Coronary artery (tissue), 2 donors: ENCODE measurements at places on chromosomes 1 and 21.

DNA sequence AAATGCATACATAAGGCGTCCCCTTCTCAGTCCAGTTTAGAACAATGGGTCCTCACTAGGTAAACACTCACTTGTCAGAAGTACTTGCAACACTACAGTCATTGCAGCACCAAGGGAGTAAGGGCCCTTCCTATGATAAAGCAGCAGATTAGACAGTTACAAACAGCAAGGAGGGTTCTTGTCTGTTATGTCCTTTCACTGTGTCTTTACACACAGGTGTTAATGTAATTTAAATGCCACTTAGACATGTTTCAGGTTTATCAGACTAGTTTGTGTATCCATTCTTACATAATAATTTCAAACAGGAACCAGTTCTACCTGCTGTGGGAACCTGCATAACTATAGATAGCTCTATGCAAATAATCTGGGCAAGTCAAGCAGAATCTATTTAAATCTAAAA, 105.6 kb upstream of the USH2A start:
- DNase-seq: no peak

DNA sequence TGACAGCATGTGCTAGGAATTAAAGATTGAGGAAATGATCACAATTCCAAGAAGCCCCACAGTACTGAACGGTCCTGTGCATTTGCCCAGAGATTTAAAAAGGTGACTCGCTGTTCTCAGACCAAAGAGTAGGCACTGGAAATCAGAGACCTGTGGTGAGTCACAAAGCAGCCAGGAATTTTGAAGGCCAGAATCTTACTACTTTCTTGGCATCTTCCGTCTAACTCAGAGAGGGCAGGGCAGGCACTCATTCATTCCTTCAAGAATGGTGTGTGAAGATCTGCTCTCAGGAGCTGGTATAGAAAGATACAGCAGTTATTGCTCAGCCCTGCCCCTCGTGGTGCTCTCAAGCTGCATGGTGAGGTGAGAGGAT, 57.9 kb downstream of the BRINP2 start:
- DNase-seq: no peak

- DNase-seq: no peak
Measured at GRCh38 chr1:2108877-2109580, 58.8 kb downstream of the PRKCZ start.

GRCh38 chr1:40818264-40818961, 34.8 kb downstream of the KCNQ4 start:
- no peak for DNase-seq

- no peak for DNase-seq
Measured at GRCh38 chr1:97348599-97349265, 572.1 kb downstream of the DPYD start.

GRCh38 chr1:169548282-169548681, 38.0 kb downstream of the F5 start:
- no peak for DNase-seq

- DNase-seq: no peak
Measured at GRCh38 chr1:8358897-8359616, 41.1 kb downstream of the SLC45A1 start.

DNA sequence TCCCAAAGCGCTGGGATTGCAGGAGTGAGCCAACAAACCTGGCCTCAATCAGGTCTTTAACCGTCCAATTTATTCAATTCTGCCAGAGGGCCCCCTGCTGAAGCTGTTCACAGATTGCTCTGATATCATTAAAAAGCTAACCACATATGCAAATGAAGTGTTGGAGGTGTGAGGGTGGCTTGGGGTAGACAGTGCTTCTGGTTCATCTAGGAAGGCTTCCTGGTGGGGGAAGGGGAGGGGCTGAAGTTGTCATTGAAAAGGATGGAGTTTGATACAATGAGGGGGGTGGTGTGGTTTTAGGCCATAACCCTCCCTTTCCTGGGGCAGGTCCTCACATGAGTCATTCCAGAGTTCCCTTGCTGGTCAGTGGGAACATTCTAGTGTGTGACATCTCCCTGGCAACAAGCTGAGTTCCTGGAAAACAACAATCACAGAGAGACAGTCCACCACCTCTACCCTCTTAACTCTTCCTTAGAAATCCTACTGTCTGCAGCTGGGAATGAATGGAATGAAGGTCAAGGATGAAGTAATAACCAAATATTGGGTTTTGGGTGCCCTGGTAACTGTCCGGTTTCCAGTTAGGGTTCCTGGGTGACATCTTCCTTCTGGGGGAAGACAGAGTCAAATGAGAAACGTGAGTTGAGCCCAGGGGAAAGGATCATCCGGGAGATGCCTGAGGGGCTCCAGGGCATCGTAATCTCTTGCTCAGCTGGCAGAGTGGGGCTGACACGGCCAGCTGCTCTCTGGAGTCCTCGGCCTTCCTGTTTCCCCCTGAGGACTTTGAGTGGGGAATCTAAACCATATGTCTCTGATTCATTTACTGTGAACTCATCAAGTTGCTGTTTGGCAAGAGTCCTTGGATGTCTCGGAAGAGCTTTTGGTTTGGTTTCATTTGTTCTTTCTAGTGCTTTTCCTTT, 32.2 kb downstream of the BATF3 start:
- DNase-seq: peak; percentile 80

- no peak for DNase-seq
Measured at GRCh38 chr1:160167580-160167979, 16.2 kb downstream of the ATP1A4 start.

GRCh38 chr1:99728494-99729235, 37.8 kb downstream of the FRRS1 start:
- DNase-seq: no peak

DNA sequence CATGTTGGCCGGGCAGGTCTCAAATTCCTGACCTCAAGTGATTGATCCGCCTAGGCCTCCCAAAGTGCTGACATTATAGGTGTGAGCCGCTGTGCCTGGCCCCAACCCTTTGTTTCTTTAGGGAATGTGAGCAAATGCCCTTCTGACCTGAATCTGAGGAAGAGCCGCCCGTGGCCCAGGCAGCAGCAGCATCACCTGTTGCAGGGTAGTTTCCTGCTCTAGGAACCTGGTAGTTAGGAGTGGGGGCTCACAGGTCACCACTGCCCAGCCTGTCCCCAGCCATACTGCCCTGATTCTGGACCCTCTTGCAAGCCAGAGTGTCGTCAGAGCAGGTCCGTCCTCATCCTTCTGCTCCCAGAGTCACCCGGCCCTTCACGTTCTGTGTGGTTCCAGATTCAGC, 13.0 kb downstream of the YBEY start:
- DNase-seq: no peak

DNA sequence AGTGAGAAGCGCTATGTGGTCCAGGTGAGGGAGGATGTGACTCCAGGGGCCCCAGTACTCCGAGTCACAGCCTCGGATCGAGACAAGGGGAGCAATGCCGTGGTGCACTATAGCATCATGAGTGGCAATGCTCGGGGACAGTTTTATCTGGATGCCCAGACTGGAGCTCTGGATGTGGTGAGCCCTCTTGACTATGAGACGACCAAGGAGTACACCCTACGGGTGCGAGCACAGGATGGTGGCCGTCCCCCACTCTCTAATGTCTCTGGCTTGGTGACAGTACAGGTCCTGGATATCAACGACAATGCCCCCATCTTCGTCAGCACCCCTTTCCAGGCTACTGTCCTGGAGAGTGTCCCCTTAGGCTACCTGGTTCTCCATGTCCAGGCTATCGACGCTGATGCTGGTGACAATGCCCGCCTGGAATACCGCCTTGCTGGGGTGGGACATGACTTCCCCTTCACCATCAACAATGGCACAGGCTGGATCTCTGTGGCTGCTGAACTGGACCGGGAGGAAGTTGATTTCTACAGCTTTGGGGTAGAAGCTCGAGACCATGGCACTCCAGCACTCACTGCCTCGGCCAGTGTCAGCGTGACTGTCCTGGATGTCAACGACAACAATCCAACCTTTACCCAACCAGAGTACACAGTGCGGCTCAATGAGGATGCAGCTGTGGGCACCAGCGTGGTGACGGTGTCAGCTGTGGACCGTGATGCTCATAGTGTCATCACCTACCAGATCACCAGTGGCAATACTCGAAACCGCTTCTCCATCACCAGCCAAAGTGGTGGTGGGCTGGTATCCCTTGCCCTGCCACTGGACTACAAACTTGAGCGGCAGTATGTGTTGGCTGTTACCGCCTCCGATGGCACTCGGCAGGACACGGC, 2.2 kb downstream of the CELSR2 start:
- DNase-seq: peak; percentile 65

DNA sequence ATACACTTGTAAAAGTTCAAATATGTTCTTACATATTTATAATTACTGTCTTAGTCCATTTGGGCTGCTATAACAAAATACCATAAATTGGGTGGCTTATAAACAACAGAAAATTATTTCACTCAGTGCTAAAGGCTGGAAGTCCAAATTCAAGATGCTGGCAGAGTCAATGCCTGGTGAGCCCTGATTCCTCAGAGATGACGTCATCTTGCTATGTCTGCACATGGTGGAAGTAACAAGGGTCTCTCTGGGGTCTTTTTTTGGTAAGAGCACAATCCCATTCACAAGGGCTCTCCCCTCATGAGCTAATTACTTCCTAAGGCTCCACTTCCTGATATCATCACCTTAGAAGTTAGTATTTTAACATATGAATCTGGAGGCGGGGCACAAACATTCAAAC, 108.0 kb upstream of the DUSP10 start:
- no peak for DNase-seq

DNA sequence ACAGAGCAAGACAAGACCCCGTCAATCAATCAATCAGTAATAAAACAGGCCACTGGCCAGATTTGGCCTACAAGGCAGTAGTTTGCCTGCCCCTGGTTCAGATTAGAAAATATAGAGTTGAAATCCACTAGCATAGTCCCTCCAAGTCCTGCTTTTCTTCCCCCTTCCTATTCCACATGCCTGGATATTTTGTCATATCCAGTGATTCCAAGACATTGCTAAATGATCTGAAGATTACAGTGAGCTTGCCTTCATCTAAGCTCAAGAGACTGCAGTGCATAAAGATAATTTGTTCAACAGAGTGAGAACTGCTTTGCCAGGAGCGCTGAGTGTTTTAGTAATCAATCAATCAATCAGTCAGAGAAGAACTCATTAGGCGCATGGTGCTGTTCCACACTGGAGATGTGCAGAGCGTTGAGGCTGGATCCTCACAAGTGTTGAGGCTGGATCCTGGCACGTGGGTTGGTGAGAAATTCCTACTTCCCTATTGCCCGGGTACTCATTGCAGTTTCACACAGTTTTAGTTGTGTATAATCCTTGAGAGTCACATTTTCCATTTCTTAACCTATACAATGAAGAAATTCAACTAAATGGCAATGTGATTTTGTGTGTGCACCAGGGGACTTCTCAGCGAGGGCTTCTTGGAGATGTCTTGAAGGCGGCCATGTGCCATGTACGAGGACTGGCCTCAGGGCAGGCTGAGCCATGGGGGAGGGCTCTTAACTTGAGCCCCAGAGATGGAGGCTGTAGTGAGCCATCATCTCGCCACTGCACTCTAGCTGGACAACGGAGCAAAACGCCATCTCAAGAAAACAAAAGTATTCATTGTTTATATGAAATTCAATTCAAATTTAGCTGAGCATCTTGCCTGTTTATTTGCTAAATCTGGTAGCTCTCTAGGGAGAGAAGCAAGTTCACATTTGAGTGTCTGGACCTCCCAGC, 76.3 kb downstream of the TOMM20 start:
- DNase-seq: no peak

DNA sequence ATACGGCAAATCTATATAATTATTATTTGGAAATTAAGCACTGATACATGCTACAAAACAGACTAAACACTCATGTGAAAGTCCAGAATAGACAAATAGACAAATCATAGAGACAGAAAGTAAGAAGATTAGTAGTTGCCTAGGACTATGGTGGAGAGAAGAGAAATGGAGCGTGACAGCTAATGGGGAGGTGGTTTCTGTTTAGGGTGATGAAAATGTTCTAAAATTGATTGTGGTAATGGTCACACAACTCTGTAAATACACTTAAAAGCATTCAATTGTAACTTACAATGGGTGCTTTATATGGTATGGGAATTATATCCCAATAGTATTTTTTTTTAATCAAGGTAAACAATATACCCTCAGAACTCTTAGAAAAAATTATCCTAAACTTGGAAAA, 20.4 kb upstream of the ITLN2 start:
- DNase-seq: no peak

DNA sequence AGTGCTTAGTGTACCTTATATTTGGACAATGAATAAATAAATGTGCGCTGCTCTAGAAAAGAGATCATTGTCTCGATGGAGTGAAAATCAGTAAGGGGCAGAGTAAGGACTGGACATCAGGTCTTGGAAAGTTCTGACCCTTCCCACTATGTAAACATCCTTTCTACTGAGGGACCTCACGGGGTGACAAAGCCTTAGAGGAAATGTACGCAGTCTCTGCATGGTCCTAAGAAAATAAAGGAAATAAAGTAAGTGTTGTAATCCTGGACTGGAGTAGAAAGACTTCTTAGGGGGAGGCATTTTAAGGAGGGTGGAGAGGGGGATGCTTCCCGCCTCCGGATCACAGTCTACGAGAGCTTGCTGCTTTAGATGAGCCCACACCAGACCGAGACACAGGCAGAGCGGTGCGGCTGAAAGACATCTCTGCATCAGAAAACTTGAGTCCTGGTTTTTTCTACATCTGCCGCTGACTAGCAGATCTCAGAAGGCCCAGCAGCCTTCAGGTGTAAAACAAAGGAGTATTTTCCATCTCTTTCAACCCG, 22.3 kb upstream of the GPR137B start:
- DNase-seq: no peak

DNA sequence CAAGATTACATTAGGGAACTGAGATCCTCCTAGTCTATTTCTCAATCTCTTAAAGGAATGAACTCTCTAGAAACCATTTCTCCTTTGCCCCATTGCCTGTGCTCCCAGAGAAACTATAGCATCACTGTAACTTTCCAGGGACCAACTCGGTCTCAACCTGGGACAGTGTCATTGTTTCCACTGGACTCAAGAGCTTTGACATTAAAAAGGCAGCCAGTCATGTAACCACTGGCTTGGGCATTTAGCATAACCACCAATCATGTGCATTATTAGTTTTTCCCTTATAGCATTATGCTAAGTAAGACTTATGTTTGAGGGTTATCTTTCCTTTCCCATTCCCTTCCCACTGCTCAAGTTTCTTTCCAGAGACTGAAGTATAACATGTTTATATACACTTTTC, 18.2 kb downstream of the TEX38 start:
- no peak for DNase-seq

DNA sequence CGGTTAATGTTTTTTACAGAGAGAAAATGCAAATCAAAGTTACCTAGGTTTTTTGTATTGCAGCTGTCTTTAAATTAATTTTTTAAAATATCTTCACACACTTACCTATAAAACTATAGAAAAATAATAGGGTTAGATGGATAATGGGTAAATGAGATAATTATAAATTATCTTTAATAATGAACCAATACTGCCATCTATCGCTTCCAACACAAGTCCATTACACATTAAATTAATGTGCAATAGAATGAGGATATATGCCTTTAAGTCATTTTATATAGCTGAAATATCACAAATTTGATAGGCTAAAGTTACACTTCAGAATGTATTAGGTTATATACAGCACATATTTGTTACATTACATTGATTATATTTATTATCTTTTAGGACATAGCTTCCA, 2212.8 kb downstream of the MRPL39 start:
- DNase-seq: no peak

DNA sequence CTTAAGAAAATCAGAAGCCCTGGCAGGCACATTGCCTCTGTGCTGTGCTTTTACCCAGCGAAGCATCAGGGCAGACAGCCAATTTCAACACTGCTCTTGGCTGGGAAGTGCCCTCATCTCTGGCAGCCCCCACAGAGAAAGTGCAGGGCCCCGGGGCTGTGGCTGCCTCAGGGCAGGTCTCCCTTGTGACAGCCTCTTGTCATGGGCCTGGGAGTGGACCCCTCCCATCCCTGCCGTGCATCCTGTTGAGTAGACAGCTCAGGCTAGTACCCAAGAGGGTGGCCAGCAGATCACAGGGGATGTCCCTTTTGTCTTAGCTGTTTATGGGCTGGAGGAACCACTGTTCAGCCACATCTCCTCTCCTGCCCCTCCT, 23.3 kb downstream of the TTC34 start:
- peak; percentile 62 for DNase-seq
